ENCODE measurements at places on chromosomes 13 and 19.

DNA sequence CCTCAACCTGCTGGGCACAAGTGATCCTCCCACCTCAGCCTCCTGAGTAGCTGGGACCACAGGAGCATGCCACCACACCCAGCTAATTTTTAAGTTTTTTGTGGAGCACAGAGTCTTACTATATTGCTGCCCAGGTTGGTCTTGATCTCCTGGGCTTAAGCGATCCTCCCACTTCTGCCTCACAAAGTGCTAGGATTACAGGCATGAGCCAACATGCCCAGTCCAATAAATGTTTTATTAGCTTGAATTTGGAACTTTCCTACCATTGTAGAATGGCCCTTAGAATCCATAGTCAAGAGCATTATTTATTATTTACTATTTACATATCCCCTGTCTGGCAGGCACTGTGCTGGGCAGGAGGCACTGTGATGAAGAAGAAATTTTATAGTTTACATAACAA lies 39.6 kb upstream of the CLDN10 start:
- DNase-seq, result no peak

DNA sequence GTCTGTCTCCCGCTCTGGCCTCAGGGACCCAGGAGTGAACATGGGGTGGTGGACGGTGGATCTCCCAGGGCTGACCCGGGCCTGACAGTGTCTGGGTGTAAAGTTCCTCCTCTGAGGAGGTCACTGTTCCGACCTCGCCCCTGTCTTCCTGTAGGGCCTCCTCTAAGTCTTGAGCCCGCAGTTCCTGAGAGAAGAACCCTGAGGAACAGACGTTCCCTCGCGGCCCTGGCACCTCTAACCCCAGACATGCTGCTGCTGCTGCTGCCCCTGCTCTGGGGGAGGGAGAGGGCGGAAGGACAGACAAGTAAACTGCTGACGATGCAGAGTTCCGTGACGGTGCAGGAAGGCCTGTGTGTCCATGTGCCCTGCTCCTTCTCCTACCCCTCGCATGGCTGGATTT lies at the start of gene SIGLEC9:
TSS of gene SIGLEC9 (plus strand) at position 178 of the 400 bp plus-strand sequence. CDS start at position 247, 69 bp downstream.
- no peak for DNase-seq

DNA sequence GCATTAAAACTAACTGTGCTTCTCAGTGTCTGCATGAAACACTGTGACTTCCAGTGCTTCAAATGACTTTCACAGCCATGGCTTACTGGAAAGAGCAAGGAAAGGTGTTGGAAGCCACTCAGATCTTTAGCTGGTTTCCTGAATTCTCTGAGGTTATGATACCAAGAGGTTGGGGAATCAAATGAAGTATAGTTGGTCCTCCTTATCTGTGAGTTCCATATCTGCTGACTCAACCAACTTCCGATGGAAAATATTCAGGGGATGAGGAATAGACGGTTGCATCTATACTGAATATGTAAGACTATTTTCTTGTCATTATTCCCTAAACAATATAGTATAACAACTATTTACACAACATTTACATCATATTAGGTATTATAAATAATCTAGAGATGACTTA lies 32.4 kb downstream of the EPSTI1 start:
- DNase-seq, result no peak

DNA sequence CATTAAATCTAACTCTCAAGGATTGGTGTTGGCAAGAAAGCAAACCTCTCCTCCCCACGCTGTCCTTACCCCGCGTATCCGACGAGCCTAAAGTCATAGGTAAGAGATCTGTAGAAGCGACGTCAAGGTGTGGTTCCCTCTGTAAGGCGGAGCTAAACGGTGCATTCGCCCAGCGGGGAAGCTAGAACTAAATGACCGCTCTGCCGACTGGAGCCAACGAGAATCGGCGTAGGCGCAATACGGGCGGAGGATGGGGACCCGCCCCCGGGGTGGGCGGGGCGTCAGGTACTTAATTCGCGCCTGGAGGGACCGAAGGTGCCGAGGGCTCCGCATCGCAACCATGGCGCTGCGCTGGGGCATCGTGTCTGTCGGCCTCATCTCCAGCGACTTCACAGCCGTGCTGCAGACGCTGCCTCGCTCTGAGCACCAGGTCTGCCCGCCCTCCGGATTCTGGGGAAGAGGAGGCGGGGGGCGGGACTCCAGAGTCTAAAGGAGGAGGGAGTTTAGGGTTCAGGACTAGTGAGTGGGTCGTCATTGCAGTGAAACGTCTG lies at the start of gene DHDH:
TSS of gene DHDH (plus strand) at position 318 of the 551 bp plus-strand sequence. CDS start at position 341, 23 bp downstream.
- DNase-seq, result no peak
